RWPE1 (cell line): ENCODE measurements at places on chromosomes 16 and 17.
A peak's percentile ranks its signal among the peaks of the same experiment; 100 is the strongest.

- no peak for DNase-seq
Measured at GRCh38 chr16:3525951-3526350, 25.1 kb downstream of the CLUAP1 start.

- peak; percentile 44 for DNase-seq
Measured at GRCh38 chr17:65055708-65056638, 567 bp downstream of the GNA13 start.

DNA sequence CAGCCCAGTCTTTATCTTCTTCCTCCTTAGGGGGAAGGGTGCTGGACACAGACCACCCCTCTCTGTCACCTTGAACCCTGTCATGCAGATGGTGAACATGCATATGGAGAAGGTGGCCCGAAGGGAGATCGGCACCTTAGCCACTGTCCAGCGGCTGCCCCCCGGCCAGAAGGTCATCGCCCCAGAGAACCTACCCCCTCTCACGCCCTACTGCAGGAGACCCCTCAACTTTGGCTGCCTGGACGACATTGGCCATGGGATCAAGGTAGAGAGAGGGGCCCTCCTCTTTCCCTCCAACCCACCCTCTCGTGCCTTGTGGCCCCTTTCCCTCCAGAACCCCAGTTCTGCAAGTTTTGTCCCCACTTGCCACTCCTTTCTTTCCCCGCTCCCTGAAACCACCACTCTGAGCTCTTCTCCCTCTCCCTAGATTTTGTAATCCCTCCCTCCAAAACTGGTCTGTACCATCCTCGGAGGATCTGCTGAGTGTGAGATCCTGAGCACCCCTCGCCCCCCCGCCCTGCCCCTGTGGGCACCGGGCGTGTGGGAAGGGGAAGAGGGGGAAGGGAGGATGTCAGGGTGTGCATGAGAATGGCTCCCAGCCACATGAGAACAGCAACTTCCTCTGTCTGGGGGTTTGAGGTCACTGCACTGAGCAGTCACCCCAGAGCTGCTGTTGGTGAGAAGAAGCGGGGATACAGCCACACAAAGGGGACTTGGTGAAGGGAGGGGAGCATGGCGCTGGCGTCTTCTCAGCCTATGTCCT is 7.3 kb downstream of the ABI3 start:
- DNase-seq: no peak

DNA sequence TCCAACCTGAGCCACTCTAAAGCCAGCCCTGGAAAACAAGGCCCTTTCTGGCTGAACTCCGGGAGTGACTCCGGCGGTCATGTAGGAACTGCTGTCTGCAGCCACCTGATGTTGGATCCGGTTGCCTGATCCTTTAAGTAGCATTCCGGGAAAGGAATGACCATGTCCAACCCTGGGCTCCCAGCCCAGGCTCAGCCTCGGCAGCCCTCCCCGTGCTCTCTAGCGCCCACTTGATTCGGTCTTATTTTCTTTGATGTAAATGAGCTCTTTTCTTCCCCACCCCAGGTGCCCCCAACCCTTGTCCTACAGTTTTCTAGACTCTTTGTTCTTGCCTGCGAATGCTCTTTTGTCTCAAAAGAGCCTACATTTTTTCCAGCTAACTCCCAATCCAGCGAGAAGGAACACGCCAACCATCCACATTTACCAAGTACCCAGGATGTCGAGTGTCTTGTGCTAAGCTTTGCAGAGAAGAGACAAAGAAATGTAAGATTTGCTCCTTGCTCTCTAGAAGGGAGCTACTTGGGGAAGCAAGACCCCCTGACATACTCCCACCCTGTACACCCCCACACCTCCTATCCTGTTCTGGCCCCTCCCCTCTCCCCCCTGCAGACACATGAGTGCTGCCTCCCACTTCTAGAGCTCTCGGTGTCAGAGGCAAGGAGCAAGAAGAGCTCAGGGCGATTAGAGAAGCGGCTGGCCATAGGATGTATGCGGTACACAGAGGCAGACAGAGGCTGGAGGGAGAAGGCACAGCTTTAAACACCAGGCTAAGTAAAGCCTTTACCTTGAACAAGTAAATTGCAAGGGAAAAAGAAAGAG is 53.8 kb downstream of the COG7 start:
- DNase-seq: no peak

- DNase-seq: no peak
Measured at GRCh38 chr17:45226576-45226975, 4.9 kb downstream of the FMNL1 start.

DNA sequence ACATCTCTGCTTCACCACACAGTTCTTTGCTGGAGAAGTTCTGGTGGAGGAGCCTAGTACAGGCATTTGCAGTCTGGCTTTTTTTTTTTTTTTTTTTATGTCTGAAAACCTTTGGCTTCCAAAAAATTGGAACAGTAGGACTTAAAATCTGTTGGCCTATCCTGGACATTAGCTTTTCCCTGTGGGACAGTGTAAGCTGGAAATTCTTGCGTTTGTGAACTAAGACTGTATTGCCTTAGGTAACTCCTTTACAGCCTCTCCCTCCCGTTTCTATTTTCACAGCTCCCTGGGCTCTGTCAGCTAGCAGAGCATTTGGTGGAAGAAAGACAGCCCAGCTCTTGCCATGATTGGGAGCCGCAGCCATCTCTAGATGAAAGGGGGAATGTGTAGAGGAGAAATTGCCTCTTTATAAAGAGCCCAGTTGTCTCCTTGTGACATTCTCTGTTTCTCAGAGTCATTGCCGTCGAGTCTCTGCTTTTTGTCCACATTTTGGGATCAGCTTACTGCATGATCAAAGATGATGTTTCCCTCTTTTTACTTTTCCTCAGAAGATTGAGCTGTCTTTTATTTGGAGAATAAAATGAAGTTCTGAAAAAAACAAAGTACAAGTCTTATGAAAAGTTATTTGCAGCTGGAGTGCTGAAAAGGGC is 227.5 kb downstream of the SPECC1 start:
- no peak for DNase-seq

GRCh38 chr17:8726941-8727555 is 17.6 kb downstream of the CCDC42 start:
- no peak for DNase-seq

GRCh38 chr16:86089334-86089900 is 190.5 kb downstream of the IRF8 start:
- DNase-seq: no peak

DNA sequence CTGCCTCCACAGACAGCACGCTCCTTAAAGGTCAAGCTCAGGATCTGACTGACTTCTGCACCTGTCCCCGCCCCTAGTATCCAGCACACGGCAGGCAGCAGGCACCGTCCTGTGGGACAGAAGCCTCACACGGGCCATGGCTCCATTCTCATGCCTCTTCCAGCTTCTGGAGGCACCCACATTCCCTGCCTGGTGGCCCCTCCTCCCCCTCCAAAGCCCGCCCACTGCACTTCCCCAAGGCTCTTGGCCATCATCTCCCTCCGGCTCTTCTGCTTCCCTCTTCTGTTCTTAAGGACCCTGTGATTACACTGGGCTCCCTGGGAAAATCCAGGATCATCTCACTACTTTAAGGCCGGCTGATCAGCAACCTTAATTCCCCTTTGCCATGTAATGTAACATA is 3.5 kb downstream of the CANT1 start:
- no peak for DNase-seq

DNA sequence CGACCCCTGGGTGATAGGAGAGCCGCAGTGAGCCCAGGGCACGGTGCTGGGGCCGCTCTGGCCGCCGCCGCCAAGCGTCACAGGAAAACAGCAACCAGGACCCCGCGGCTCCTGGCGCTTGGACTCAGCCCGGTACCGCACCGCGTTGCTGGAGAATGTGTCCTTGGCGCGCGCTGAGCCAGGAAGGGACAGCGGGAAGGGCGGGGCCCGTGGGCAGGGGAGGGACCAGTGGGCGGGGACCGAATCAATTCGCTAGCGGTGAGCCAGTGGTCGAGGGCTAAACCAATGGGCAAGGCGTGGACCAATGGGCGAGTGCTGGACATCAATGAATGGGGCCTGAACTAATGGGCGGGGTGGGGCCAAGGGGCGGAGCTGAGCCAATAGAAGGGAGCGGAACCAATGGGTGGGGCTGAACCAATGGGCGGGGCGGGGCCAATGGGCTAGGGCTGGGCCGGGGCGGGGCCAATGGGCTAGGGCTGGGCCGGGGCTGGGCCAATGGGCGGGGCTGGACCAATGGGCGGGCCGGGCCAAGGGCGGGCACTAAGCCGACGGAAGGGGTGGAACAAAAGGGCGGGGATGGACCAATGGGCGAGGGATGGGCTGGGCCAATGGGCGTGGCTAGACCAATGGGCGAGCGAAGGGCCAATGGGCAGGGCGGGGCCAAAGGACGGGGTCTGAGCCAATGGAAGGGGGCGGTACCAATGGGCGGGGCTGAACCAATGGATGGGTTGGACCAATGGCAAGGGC is 6.3 kb upstream of the FLYWCH1 start:
- DNase-seq: peak; percentile 99

DNA sequence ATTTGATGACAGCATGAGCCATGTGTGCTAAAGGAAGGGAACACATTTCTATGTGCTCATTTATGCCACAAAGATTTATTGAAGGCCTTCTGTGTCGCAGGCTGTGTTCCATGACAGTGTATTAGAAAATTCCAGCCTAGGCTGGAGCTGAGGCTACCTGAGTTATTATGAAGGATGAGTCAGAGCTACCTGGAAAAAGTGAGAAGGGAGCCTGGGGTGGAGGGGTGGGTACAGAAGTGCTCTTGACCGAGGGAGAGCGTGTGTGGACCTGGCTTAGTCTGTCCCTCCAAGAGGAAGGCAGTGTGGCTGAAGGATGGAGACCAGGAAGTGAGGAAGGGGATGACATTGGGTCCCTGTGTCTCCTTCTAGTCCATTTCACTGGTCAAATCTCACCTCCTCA is 98.3 kb downstream of the N4BP1 start:
- DNase-seq: peak; percentile 69
